Activated CD4-positive, alpha-beta memory T cell treated with anti-CD3 and anti-CD28 coated beads, Interleukin-2, amount 10 ng/mL, durations not matched to agents 7 days and 5 days (primary cell): ENCODE measurements at places on chromosomes 12 and 14. TPM values are rescaled to one million over a fixed set of nuclear protein-coding genes. Genes with fewer than 3 reads are reported as not detected.

Gene SDR9C7
- not detected for total RNA-seq

Gene BATF
- total RNA-seq, result 66.1 TPM

DNA sequence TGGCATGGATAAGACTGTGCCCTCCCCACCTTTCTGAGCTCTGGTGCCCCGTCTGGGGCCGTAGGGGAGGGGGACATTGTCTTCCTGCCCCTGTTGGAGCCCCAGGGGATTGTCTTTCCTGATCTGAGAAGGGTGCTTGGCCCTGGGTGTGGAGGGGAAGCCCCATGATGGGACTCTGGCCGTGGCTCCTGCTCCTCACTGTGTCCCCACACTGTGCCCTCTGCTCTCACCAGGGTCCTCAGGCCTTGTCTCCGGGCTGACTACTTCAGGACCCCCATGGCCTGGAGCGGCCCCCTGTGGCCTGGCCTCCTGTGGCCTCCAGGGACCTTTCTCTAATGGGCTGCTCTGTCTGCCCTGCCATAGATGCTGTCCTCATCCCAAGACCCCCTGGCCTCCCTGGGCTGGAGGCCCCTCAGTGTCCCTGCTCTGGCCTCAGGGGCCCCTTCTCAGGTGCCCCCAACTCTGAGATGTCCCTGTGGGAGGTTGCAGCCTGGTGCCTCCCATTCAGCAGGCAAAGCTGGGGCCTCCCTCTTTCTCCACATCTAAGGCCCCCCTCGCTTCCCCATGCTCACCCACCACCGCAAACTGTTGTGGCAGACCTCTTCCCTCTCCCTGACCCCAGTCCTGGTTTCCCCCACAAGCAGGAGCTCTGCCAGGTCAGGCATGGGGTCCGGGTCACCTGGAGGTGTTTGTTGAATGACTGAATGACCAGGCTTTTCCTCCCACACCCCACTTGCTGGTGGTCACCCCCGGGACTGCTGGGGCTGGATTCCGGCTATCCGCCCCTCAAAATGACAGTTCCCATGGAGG, 4.0 kb downstream of the KIF26A start:
- DNase-seq, result no peak

DNA sequence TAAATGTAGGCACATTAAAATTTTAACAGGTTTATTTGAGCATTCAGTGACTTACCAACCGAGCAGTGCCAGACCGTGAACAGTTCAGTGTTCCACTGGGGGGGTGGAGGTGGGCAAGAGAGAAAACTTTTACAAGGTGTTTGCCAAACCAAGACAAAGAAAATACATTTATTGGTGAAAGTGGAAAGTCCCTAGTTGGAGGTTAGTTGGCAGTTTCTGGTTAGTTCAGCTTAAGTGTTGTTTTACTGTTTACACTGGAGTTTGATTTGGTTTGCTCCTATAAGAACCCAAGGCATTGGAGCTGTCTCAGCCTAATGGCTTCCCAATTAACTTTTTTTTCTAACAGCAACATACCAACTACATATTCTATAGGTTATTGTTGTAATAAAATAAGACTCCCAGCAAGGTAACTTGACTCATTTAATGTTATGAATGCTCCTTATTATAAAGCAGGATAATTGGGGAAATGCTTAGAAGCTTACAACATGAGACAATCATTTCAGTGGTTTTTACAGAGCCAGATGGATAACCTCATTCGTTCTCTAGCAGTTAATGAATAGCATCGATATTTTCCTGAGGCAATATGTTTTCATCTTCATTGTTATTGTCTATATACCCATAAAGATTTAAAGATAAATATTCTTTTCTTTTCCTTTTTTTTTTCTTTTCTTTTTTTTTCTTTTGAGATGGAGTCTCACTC, 115.8 kb downstream of the ETNK1 start:
- DNase-seq, result no peak

DNA sequence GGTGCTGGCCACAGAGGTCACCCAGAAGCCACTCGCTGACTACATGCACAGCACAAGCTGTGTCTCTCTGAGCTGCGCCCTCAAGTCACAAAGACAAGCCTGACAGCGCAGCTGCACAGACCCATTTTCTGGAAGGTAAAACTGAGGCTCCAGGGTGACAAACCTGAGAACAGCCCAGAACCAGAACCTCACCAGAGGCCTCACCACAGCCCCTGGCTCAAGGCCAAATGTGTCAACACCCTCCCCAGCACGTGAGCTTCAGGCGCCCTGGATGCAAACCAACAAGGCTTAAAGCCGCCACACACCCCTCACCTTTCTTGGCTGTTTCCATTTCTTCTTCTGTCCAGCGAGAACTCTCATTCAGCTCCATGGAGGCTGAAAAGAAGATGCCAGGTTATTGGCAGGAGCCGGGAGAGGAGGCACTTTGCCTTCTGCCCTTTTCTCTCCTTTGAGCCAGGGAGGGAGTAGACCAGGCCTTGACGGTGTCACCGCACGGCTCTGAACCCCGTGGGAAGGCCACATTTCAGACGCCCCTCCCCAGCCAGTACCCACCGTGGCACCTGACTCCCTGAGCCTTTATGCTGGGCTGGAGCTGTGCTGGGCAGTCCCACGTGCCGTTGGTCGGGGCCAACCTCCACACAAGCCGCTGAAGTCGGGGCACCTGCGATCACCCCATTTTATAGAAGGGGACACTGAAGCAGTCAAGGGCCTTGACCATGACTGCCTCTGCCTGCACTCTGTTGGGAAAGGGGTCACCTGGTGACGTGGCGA, 103.1 kb downstream of the RFLNA start:
- no peak for DNase-seq

Gene ACYP1
- total RNA-seq, result 52.7 TPM

Gene EDDM3A
- not detected for total RNA-seq

DNA sequence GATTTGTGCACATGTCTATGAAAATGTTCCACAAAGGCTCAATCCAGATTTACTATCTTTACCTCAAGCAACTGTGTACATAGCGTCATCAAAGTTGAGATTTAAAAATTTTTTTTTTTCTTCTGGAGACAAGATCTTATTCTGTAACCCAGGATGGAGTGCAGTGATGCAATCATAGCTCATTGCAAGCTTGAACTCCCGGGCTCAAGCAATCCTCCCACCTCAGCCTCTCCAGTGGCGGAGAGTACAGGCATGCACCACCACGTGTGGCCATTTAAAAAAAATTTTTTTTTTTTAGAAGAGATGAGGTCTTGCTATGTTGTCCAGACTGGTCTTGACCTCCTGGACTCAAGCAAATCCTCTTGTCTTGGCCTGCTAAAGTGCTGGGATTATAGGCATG, 2.3 kb downstream of the COCH start:
- DNase-seq, result no peak
